ENCODE measurements at places on chromosomes 11 and 22.

DNA sequence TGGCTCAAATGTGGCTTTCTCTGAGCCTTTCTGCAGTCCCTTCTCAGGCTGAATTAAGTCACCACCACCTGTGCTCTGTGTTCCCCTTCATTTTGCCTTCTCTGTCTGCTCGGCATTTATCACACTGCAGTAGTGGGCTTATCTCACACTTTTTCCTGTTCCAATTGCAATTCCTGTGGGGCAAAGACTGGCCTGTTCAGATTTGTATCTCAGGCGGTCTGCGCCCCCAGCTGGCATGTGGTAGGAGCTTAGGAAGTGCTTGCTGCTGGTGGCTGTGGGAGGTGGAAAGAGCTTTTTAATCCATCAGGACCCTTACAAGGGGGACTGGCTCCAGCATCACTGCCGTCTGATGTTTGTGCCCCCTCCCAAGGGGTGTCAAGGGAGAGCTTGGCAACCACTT is 21.2 kb downstream of the BMAL1 start:
- no peak for DNase-seq

DNA sequence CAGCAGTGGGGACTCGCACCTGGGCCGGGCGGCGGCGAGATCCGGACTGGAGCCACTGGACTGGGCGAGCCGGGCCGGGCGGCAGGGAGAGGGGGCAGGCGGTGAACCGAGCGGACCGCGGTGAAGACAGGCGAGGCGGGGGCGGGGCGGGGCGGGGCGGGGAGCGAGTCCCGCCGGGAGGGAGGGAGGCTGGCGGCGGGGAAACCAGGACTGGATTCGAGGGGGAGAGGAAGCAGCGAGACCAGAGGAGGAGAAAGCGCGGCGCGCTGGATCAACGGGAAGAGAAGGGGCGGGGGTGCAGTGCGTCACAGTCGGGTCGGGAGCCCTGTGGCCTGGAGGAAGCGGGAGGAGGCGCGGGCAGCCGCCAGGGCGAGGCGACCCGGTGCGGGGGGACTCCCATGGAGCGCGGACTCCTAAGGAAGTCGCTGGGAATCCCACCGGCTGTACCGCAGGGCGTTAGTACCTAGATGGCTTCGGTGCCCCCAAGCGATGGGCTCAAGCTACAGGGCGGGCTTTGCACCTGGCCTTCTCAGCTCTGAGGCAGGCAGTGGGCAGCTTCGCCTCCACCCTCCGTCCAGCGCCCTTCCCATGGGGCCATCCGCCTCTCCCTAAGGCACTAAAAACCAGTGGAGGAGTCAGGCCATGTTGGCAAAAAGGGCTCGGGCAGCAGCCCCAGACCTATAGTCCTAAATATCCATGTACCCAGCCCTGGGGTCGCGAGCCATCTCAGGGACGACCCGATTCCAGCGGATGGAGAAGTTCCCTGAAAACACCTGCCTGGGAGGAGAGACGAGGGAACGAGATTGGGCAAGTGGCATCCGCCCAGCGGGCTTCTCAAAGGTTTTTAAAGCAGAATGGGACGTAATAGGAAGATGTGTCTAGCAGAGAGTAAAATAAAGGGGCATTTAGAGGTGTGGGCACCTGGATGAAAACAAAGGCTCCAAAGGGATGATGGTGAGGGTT is at the start of gene TMEM121B:
TMEM121B (minus strand) TSS at position 128 of the 963 bp plus-strand sequence. CDS start 233 bp downstream, outside the sequence.
- DNase-seq, result peak; percentile 8

DNA sequence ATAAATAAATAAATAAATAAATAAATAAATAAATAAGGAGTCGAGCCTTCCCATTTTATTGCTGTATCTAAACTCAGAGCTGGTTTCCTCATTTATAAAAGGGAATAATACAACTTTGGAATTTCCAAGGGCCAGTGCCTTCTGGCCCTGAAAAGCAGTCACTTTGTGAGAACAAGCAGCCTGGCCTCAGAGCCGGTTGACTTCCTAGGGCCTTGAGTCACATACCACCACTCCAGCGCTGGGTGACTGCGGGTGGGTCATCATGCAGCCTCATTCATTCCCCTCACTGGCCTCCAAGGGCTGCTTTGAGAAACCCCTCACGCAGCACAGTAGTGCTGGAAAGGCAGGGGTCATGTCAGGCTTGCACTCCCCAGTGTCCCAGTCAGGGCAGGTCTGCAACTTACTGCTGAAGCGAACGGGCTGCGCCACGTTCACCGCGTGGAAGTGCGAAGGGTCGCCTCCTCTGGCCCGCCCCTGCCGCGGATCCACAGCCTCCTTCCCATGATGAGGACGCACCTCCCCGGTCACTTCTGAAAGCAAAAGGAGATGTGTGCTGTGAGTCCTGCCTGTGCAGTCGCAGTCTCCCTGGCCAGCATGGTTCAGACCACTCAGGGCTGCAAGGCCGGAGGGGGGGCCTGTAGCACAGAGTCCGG is 54.4 kb downstream of the DGCR2 start:
- no peak for DNase-seq

DNA sequence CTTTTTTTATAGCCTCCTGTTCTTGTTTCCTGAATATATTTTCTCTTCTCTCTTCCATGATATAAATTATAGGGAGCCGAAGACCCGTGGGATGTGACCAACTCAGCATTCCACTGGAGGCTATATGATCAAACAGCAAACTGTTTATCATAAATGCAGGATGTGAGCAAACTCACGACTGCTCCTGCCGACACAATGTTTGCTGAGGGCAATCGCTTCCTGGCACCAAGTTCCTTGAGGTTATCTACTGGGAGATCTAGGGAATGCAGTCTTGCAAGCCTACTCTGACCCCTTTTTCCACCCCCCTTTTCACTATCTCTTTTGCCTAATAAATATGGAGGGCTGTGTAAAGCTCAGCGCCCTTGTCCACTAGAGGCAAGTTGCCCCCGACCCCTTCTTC is 13.5 kb upstream of the PLAAT4 start:
- DNase-seq, result no peak

GRCh38 chr11:95245038-95245437 is 14.0 kb upstream of the SESN3 start:
- no peak for DNase-seq

GRCh38 chr11:92451063-92451462 is 226.4 kb downstream of the FAT3 start:
- DNase-seq, result no peak

DNA sequence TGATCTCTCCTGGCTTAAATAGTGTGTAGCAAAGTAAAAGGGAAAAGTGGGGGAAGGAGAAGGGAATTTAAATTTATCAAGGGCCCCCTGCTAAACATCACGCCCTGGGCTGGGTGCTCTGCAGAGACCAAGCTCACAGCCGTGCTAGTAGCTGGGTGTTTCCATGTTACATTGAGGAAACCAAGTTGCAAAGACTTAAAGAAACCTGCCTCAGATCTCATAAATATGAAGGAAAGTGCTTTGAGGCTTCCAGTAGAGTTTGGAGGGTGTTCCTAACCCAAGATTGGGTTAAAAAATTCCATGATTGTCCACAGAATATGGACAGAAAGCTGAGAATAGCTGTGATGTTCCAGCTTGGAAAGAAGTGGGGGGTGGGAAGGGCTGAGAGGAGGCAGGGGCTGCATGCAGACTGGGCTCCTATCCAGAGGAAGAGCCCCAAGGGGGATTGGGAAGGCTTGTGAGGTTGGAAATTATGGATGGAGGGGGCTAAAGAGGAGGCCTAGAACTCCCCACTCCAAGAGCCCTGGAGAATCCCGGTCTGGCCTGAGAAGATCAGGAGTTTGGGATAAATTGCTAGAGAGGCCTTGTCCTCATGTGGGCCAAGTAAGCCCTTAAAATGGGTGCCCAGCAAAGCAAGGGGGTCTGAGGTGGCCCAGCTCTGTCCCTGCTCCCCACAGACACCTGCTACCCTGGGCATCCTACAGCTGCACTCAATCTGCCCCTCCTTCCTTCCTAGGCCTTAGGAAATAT is 25.0 kb upstream of the OAF start:
- no peak for DNase-seq
